ENCODE measurements at places on chromosomes 5 and 9. TPM values are rescaled to one million over a fixed set of nuclear protein-coding genes. Genes with fewer than 3 reads are reported as not detected.

- no peak for DNase-seq
Measured at GRCh38 chr5:1640421-1640881, 116.7 kb upstream of the LPCAT1 start.

- peak; percentile 40 for DNase-seq
Measured at GRCh38 chr9:84154320-84154719, 173.7 kb downstream of the RMI1 start.

Gene TXNDC8
- total RNA-seq: not detected

GRCh38 chr5:35182910-35183535, 47.3 kb downstream of the PRLR start:
- DNase-seq: peak; percentile 78

DNA sequence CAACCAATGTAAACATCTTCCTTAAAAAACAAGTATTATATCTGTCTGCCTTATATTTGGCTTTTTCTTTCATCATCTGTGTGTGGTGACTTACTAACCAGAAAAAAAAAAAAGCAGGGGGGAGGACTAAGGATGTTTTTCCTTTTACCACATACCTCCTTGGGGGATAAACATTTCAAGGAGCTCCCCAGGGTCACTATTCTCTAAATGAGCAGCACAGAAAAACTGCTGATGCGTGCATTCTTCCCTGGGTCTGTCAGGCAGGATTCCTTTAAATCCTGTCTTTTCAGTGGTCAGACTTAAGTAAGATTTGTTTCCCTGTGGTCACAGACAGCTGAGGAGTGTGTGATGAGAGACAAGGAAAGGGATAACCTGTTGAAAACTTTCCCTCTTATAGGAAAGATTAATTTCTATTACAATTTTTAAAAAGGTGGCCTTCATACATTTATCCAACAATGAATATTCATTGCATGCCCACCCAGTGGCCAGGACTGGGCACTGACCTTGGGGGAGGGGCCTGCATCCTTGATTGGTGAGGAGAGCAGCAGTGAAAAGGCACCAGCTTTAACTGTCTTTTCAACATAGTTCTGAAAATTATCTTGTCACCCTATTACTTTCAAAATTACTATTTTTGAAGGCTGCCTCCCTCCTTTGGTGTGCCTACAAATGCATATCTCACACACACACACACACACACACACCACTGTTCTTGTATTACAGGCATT, 123.1 kb downstream of the TLE4 start:
- DNase-seq: peak; percentile 88

DNA sequence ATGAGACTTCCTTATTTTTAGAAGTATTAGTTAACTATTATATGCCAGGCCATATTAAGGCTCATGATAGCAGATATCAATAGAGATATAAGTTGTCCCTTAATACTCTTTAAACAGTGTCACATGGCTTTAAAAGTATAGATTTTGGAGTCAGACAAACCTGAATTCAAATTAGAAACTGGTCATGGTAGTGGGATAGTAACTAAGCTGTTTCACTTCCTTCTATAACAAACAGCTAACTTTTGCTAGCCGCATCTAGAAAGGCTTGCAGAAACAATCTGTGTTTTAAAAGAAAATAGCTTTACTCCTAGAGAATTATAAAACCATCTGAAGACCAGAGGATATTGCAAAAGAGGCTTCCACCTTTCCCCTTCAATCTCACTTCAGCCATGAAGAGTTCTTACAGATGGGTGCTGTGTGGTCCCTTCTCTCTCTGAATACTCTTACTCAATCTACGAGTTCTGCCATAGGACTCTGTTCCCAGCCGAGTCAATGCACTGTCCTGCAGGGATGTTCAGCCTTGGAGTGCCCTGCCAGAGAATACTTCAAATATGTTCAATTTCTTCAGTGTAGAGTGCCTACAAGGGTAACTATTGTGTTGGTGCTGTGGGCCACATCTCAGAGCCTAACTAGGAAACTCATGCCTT, 810.2 kb downstream of the EFNA5 start:
- DNase-seq: no peak

- peak; percentile 19 for DNase-seq
Measured at GRCh38 chr5:11797132-11797531, 107.1 kb downstream of the CTNND2 start.

Gene RABL6
- total RNA-seq: 75.4 TPM

- peak; percentile 39 for DNase-seq
Measured at GRCh38 chr9:93827545-93828330, 127.4 kb downstream of the BARX1 start.

Gene C8G
- total RNA-seq: 0.89 TPM

Gene HAPLN1
- 0.20 TPM for total RNA-seq

- DNase-seq: no peak
Measured at GRCh38 chr9:100554935-100555401, 22.9 kb upstream of the CAVIN4 start.

- peak; percentile 61 for DNase-seq
Measured at GRCh38 chr9:23783509-23783908, 42.5 kb downstream of the ELAVL2 start.

GRCh38 chr9:134872482-134873231, 8.0 kb upstream of the FCN2 start:
- no peak for DNase-seq

GRCh38 chr9:4555236-4555635, 65.0 kb downstream of the SLC1A1 start:
- peak; percentile 94 for DNase-seq

Gene KIF4B
- 0.07 TPM for total RNA-seq

GRCh38 chr9:94031380-94031779, 52.9 kb upstream of the PTPDC1 start:
- DNase-seq: no peak

DNA sequence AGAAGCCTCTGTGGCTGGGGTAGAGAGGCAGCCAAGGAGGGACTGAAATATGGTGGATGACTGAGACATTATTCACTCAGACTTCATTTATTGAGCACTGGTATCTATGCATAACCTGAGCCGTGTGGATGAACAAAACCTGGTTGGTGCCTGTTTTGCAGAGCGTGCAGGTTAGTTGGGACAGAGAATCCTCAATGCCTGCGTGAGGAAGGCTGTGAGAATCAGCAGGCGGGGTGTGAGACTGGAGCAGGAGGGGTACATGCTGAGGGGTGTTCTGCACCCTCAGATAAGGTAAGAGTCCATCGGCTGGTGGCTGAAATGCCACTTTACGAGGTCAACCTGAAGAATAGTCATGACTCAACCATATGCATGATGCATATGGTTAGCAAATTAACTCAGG, 271.6 kb downstream of the MED10 start:
- DNase-seq: no peak

DNA sequence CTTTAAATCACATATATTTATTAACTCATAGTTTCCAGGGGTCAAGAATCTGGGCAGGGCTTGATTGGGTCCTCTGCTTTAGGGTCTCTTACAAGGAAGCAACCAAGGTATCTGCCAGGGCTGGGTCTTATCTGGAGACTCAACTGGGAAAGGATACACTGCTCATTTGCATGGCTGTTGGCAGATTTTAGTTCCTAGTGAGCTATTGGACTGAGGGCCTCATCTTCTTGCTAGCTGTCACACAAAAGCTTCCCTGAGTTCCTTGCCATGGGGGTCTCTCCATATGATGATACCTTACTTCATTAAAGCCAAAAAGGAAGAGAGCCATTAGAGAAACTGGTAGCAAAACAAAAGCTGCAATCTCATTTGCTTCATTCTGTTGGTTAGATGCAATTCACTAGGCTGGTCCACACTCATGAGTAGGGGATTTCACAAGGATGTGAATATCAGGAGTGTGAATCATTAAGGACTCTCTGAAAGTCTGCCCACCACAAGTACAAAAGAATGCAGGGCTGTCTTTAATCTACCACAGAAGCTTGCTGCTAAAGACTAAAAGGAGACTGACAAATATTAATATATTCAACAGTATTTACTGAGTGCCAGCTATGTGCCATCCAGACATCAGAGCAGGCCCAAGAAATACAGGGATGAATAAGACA, 42.0 kb upstream of the TIMD4 start:
- no peak for DNase-seq

Gene CENPK
- total RNA-seq: 18.5 TPM

Gene PRRX2
- total RNA-seq: 0.17 TPM

DNA sequence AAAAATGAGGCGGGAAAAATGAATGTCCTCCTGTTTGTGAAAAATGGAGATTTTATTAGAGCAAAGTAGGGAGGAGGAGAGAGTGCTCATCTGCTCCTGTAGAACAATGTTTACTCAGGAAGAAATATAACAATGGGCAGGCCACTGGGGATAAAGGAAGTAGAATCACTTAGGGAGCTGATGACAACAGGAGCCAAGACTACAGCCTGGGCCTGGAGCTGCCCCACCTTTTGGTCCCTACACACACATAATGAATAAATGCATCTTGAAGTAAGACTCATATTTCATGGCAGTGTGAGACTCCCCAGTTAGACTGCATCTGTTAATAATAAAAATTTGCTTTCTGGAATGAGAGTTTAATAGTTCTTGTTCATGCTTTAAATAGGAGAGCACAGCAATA, 1939.8 kb downstream of the EFNA5 start:
- no peak for DNase-seq

Gene C9orf153
- not detected for total RNA-seq

DNA sequence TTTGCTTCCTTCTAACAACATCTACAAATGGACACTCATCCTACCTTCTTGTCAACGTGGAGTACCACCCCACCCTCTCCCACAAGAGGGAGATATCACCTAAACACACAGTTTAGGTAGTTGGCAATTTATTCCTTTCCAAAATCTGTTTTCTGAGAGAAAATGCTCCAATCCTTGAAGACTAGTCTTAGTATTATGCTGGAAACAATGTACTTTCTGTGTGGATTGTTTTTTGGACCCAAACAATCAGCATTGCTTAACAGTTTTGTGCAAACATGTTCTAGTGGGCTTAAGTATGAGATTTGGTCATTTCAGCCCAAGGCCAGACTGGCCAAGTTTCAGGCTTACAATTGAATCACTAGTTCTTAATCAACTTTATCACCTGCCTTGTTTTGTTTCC, 359.1 kb downstream of the ARHGEF28 start:
- DNase-seq: peak; percentile 45

GRCh38 chr9:104820336-104820735, 56.4 kb downstream of the NIPSNAP3B start:
- DNase-seq: no peak

GRCh38 chr9:72327631-72328030, 37.4 kb downstream of the ZFAND5 start:
- no peak for DNase-seq

DNA sequence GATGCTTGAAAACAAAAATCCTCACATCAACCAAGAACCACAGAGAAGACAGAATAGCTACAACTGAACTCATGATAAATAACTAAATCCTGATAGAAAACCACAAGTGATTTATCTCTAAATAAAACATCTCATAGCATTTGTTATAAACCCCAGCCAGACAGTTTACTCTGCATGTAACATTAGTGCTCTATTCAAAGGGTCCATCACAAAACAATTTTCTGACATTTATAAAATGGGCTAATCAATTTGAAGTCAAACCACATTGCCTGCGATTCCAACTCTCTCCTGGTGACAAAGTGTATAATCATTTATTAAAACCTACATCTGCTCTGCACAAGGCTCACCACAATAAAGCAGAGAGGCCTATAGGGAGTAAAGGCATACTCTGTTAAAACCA, 49.8 kb downstream of the UIMC1 start:
- DNase-seq: no peak

DNA sequence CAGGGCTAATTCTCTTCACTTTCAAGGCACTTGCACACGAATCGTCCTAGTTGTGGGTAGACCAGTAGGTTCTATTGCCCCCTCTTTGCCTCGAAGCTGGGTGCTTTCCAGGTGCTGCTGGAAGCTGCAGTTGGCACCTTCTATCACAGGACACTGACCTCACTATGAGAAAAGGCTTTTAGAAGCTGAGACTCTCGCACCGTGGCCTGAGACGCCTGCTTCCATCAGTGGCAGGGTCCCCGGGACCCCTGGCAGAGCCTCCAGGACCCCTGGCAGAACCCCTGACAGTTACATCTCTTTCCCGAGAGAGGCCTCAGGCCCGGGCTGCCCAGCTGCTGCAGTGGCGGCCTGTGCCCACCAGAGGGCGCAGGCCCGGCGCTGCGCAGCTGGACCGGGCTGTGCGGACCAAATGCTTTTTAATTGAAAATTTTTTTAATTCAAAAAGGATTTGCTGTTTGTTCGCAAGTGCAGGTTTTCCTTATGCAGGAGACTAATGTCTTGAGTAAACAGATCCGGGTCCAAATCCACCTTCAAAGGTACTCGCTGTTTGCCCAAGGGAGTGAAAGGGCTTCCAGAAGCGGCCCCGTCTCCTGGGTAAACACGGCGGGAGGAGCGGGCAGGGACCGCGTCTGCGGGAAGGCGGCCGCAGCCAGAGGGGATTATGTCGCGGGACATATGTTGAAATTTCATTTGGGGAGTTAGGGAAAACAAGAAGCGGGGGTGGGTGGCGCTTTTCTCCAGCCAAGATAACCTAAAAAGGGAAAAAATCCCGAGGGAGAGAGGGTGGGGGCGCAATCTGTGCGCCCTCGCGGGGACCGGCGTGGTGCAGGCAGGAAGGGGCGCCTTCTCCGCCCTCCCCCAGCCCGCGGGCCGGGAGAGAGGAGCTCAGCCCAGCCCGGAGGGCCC, 114.5 kb upstream of the LMX1B start:
- peak; percentile 43 for DNase-seq

GRCh38 chr9:99357575-99357974, 135.5 kb downstream of the SEC61B start:
- peak; percentile 40 for DNase-seq

DNA sequence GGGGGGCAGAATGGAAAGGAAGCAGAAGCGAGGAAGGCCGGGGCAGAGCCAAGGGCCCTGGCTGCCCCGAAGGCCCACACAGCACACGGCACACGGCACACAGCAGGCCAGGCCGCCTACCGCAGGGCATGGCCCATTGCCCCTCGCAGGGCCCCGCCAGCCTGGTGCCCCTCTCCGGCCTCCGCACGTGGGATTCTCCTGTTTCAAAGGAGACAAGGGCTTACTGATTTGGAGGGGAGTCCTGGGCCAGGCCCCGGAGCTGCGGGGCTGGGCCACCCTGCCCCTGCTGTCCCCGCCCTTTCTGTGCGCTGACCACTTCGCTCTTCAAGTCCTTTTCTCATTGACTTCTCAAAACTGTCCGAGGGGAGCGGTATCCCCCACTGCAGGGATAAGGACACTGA, 7.7 kb upstream of the PHYKPL start:
- no peak for DNase-seq

- no peak for DNase-seq
Measured at GRCh38 chr5:132473668-132474067, 16.9 kb downstream of the IRF1 start.

- DNase-seq: no peak
Measured at GRCh38 chr5:160397492-160397891, 2.4 kb downstream of the FAM200C start.

DNA sequence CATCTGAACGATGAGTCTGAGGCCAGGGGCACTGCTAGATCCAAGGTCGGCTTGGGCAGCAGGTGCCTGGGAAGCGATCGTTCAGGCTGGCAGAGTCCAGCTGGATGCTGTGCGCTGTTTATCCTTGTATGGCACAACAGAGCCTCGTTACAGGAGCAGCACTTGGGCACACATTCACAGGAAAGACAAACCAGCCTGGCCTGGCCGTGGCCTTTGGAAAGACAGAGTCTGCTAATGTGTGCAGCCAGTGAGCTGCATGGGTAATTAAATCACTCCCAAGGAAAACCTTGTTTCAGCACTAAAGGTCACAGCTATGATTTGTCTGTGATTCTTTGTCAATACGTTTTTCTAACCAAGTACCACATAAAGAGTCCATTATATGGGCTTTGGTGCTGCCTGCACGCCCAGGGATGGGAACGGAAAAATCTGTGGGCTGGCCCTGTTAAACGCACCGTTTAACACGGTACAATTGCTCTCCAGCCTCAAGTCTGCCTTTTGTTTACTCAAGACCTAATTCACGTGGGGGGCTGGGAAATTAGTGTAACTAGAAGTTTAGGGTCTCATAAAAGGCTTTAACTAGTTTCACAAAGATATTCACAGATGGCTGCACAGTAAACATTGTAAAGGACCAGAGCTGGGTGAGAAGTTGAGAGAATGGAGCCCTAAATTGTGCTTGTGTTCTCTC, 509.3 kb downstream of the KDM4C start:
- no peak for DNase-seq

Data from M059J (cell line).